ENCODE measurements at places on chromosomes 2 and 18.

GRCh38 chr2:71129902-71130151 lies 202 bp downstream of the MCEE start:
- peak; percentile 66 for DNase-seq

DNA sequence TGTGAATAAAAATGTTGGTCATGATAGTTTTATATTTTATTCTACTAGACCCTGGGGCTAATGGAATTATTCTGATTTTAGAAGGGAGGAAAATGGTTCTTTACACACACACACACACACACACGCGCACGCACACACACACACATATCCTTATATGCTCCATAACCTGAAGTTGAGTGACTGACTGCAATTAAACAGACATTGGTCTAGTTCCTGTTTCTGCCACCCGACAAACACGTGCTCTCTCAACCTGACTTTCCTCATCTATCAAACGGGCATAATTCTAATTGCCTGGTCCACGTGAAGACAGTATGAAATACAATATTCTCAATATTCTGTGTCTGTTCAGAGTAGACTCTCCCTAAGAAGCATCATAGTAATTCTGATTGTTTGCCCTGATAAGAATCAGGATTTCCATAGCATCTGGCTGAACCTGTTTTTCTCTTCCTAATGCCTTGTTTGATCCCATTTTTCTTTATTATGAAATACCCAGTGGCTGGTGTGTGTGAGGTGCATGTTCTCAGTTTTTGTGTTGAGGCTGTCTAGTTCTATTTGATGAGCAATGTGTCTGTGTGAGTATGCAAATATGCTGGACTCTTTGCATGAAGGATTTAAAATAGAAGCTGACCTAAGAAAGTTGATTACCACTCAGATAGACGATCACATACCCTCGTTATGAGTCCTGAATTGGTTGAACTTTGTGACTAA lies 51.0 kb downstream of the SETBP1 start:
- DNase-seq, result no peak

GRCh38 chr2:207255565-207256470 lies 90.1 kb upstream of the KLF7 start:
- DNase-seq, result no peak

DNA sequence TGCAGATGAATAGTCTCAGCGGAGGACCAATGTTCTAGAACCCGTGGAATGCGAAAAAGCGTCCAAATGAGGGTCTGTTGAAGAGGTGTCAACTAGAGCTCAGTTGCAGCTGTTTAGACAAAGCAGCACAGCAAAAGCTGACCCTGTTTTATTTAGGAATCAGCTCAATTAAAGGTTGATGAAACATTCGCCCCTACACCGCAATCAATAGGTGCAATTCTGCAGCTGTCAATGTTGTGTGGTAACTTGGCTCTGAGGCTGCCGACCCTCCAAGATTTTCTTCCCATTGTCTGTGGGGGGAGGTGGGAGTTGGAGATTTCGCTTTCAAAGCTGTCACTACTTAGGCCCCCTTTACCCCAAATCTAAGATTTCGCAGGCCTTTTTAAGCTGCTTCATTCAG lies 330.0 kb downstream of the ETAA1 start:
- DNase-seq, result no peak

DNA sequence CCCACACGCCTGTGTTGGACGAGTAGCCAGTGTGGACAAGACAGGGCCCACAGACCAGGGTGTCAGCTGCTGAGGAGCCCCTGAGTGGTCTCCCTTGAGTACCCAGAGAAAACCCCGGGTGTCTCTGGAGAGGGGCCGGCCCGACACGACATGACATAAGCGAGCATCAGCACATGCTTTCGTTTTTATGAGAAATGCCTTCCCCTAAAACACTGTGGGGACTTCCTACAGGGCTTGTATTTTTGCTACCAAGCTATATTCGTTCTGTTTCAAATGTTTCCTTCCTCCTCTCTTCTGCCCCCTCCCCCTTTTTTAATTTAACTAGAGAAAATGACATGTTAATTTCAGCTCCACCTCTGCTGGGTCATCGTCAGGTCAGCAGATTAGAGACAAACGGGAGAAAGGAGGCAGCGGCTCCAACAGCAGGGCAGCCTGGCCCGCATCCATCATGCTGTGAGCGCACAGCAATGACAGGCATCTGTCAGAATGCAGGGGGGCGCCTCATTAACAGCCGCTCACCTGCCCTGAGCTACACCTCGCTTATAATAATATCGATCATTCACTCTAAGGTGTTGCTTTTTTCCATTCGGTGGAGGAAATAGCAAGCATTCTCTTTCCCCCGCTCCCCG lies 286.2 kb downstream of the ZNF516 start:
- DNase-seq, result no peak

DNA sequence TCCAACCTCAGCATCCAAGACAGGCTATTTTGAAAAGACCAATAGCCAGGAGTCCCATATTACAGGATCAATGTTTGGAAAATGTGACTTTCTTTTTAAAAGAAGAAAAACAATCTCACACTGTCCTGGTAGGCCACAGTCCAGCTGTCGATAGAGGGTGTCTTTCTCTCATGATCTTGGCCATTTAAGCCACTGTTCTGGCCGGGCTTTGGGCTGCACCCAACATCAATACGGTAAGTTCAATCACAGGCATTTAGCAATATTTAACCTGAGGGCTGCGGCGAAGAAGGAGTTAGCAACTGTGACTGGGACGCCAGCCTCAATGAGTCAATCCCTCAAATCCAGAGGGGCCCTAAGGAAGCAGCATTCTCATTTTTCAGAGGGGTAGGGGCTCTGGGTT lies 69.0 kb downstream of the CELF4 start:
- no peak for DNase-seq

DNA sequence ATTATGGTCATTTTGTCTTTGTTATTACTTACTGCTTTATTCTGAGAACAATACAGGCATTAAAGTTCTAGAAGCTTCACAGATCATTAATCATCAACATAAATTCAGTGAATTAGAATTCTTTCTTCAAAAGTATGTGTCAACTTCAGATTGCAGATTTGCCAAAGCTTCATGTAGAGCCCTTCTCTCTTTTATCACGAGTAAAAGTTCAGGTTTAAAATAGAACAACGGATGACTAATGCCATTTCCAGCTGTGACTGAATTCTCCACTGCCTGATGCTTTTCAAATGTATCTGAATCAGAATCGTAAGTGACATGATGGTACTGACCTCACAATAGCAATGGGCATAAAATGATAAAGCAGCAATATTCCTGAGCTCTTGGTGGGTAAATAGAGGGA lies 116.0 kb downstream of the ABCA12 start:
- DNase-seq, result no peak

GRCh38 chr2:241980193-241980592 lies 110.7 kb downstream of the RTP5 start:
- no peak for DNase-seq

DNA sequence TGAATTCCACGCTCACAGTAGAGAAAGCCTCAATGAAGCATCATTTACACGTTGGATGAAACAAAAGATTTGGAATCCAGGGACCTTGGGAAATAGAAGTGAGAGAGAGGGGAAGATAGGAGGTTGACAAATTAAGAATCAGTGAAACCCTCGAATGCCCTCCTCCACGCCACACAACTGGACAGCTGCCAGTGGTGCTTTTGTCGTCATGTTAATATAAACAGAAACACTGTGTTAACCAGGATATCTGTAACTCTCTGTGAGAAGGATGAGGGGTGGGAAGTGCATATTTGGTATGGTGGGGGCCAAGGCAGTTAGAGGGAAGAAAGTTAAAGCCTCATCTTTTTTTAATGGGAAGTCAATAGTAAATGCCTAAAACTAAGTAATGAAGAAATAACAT lies 108.7 kb downstream of the GFPT1 start:
- no peak for DNase-seq

DNA sequence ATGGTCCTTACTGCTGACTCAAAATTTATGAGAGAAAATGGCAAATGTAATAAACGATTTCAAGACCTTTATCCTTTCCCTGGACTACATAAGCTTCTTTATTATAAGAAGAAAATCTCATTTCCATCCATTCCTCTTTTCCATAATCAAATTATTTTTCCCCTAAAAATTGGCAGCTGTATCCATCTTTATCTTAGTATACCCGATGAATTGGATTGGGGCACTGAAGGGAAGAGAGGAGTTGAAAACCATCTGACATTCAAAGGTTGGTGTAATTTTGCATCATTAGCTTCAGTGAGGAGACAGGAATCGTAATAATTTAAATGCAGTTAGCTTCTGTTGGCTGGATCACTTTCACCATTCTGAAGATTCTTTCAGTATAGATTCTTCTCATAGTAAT lies 574.1 kb downstream of the XIRP2 start:
- no peak for DNase-seq

DNA sequence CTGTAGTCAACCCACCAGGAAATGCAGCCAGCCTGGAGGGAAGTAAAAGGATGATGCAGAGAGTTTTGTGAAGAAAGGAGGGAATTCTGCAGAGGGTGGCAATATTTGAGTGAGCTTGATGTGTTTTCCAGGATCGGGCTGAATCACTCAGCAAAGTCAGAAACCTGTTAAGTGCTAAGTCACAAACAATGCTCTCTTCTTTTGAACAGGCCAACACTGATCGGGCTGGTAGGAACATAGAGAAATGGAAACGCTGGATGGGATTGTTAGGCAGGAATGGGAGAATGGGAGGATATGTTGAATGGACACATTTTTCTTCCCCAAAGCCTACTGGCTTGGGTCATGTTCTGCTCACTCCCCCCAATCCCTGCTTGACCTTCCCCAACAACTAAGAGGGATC lies 36.6 kb downstream of the KCNS3 start:
- DNase-seq, result no peak

- no peak for DNase-seq
These were observed 101.5 kb upstream of the MGAT5 start for GRCh38 chr2:134152045-134153010.
